ENCODE measurements at places on chromosomes 4 and X. TPM values are rescaled to one million over a fixed set of nuclear protein-coding genes. Genes with fewer than 3 reads are reported as not detected.

GPR173 gene
- not detected for polyA plus RNA-seq

MAPK10 gene
- polyA plus RNA-seq = not detected

LRIT3 gene
- polyA plus RNA-seq = not detected

TMSB15B gene
- 12.1 TPM for polyA plus RNA-seq

TKTL1 gene
- polyA plus RNA-seq = 282 TPM

RNF212 gene
- polyA plus RNA-seq = not detected

CNKSR2 gene
- polyA plus RNA-seq = not detected

TLR10 gene
- polyA plus RNA-seq = 4.5 TPM

IL3RA gene
- polyA plus RNA-seq = 0.79 TPM

ZCCHC13 gene
- polyA plus RNA-seq = not detected

EPGN gene
- polyA plus RNA-seq = not detected

SYP gene
- polyA plus RNA-seq = 0.29 TPM

CXorf58 gene
- polyA plus RNA-seq = not detected

MAGEA2 gene
- not detected for polyA plus RNA-seq

FAAH2 gene
- not detected for polyA plus RNA-seq

CT45A8 gene
- polyA plus RNA-seq = not detected

MAGED4B gene
- not detected for polyA plus RNA-seq

DDIT4L gene
- polyA plus RNA-seq = not detected

HSFX3 gene
- polyA plus RNA-seq = not detected

TMEM154 gene
- polyA plus RNA-seq = 5.0 TPM

LDB2 gene
- polyA plus RNA-seq = 6.9 TPM

SRPK3 gene
- not detected for polyA plus RNA-seq

P2RY8 gene
- 232 TPM for polyA plus RNA-seq

SRPX gene
- polyA plus RNA-seq = not detected

BBS7 gene
- 6.5 TPM for polyA plus RNA-seq

QRFPR gene
- not detected for polyA plus RNA-seq

RHOH gene
- polyA plus RNA-seq = 97.6 TPM

NSUN7 gene
- polyA plus RNA-seq = not detected

All from immature natural killer cell (primary cell).